ENCODE measurements at places on chromosomes 7 and 10. TPM values are rescaled to one million over a fixed set of nuclear protein-coding genes. Genes with fewer than 3 reads are reported as not detected.

The TSPAN13 gene
- 10.2 TPM for total RNA-seq

GRCh38 chr7:37683246-37684120 is at the start of gene GPR141:
TSS of gene GPR141 (plus strand) at chr7:37683766. CDS start at chr7:37740394, 56,628 bp downstream.
- DNase-seq: no peak

The SEPHS1 gene
- total RNA-seq: 53.3 TPM

DNA sequence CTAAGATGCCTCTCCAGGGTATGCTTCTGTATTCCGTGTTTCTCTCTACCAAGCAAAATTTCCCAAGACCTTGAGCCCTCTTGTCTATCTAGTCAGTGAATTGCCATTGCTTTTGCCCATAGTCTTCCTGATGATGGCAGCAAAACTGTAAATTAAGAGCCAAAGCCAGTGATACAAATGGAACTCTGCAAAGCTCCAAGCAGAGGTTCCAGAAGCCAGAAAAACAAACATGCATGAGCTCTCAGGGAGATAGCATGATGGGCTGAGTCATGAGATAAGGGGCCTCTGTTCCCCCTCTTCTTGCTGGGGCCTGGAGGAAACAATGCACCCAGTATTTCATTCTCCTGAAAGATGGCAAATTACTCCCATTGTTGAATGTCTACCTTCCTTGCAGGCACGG is 24.7 kb downstream of the LSMEM1 start:
- DNase-seq: no peak

DNA sequence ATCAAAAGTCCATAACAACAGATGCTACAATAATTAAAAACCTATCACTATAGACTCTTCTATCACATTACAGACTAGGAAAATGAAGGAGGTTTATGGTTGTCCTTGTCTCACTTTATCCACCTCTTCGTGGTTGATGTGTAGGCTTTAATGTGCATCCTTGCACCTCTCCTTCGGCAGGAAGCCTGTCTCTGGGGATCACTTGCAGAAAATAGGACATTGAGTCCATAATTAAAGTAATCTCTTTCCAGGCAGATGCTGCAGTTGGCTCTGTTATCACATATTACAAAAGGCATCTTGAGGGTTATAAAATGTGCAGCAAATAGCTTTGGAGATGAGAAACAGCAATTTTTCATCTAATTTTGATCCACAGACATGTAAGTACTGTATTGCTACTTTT is 168.4 kb downstream of the RELN start:
- no peak for DNase-seq

DNA sequence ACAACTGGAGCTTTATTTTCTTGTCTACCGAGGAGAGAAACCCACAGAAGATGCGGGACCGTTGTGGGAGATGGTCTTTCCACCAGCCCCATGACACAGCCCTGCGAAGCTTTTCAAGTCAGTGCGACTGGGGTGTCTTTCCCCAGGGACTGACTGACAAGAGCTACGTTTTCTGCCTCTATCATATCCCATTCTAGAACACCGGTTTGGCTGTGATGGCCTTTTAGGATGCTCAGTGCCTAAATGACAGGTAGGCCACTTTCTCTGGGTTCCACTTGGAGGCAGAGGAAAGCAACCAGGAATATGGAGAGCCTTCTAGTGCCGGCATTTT is 16.9 kb downstream of the SLC13A4 start:
- DNase-seq: no peak

DNA sequence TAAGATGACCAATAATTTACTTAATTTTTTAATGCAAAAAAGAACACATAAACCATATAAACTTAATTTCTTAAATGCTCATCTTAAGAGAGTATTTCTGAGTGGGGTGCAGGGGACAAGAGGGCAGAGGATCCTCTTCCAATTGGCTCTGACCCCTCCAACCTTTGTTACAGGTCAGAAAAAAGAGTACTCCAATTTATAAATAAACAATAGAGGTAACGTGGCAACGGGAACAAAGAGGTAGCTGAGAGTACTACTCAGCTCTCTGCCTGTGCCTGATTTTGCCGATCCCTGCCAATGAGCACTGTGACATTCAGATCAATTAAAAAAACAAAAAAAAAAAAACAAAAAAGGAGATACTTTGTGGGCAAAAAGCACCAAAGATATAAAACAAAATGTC is 307.9 kb downstream of the PARD3 start:
- no peak for DNase-seq

The WNT2 gene
- total RNA-seq: 2.4 TPM

The ANXA8L1 gene
- total RNA-seq: 55.2 TPM

The AOAH gene
- 4.6 TPM for total RNA-seq

- DNase-seq: no peak
Observed at GRCh38 chr10:71449026-71449425, 52.3 kb downstream of the CDH23 start.

The PVRIG gene
- total RNA-seq: 1.2 TPM

DNA sequence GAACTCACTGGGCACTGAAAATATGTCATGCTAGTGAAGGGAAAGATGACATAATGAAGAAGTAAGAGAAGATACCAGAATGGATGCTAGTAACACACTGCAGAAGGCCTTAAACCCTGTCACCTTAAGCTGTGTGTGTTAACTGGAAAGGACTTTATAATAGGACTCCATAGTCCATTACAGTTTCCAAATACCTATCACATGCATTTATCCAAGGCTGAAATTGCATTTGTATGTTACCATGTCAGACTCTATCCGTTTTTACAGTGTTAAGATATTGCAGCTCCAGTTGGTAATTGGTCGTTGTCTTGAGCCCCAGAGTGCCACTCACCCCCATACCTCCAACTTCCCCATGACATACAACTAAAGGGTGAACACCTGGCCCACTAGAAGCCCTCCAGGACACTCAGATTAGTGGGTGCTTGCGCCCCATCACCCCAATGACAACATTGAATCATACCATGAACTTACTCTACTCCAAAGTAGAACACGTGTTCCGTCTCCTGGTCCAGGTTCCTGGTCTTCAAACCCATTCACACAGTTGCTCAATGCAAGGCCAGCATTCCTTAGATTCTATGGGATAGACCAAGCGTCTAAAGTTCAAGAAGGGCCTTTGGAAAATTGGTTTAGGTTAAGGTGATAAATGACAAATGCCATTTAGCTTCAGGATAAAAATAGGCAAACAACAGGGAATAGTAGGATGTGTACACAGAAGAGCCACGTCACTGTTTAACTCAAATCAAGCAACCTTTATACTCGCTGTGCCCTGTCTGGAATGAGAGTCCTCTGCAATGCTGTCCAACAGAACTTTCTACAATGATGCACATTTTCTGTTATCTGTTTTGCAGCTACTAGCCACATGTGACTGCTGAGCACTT is 2.1 kb upstream of the RAPGEF5 start:
- no peak for DNase-seq

The TLL2 gene
- total RNA-seq: not detected

DNA sequence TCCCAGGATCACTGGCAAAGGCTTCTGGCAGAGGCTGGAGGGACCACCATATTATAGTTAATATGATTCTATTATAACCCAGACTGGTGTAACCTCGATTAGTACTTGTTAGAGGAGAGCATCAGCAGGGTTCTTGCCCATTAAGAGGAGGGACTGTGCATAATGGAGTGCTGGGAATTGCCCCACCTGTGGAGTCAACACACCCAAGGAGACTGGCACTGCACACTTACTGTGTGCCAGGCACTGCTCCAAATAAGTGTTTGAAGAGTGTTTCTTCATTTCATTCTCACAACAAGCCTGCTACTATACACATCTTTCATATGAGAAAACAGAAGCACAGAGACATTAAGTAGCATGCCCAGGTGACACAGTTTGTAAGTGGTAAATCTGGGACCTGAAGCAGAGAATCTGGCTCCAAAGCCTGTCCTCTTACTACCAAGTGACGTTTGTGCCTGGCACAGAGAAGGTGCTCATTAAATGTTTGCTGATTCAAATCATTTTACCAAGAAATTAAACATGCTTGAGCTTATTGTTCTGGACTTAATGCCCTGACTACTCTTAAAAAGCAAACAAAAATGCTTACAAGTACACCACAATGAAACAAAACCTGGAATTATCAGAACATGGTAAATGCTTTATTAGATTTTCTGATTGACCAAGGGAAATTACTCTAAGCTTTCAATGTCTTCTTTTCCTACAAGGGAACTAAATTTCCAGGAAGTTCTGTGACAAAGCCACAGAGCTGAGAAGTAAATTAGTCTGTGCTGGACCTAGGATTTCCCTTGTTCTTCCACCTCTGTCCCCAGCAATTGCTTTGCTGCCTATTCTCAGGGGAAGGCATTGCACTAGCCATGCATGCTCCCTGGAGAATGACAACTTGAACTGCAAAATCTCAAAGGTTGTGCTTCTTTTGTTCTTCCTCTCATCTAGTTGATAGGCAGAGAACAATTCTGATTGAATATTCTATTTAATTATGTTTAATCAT is 809 bp downstream of the SLC13A1 start:
- no peak for DNase-seq
